ENCODE measurements at places on chromosomes 1 and 21.

DNA sequence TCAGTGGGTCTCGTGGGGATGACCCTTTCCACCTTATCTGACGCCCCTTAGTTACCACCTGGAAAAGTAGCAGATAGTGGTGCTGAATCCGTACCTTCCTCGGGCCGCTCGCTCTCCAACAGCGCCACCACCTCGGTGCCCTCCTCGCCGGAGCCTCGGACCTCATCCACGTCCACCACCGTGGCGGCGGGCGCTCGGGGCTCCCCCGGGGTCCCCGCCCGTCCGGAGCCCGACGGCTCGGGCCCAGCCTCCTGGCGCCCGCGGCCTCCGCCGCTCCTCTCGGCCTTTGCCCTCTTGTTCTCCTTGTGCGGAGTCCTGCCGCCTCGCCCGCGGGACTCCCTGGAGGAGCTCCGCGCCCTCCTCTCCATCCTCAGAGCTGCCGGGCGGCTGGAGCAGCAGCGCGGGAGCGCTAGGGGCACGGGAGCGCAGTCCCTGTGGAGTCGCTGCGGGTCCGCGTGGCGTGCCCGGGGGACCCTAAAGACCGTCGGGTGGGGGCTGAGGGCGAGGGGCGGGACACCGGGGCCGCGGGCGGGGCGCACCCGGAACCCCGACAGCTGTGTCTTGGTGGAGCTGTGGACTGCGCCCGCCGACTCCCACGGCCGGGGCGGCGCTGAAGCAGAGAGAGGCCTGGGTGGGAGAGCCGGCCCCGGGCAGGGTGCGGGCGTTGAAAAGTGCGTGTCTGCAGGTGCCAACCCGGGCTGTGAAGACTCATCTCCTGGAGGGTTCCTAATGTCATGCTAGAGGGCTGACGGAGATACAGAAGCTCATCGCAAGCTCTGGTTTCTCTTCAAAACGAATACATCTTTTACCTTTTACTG is at the start of gene NPHS2:
Gene NPHS2 (minus strand): TSS at position 452 of the 818 bp plus-strand sequence. CDS start 84 bp downstream, at position 368.
- DNase-seq, result no peak

GRCh38 chr1:101079341-101079740 is 53.8 kb upstream of the DPH5 start:
- DNase-seq, result no peak

DNA sequence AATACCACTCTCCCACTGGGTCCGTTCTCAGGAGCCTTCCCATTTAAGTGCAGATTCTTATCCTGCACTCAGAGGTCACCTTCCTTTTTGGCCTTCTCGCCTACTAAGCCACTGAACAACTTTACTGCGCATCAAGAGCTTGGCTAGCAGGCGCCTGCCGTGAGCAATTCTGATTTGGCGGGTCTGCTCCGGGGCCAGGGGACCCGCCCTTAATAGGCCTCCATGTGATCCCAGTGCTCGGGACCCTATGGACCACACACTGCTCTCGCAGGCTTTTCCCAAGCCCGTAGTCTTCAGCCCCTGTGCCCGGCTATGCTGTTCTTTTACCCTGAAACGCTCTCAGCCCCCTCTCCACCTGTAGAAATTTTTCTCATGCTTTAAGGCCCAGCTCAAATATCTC is 45.1 kb downstream of the BCL9 start:
- DNase-seq, result no peak

- DNase-seq, result no peak
These were observed 103.5 kb downstream of the PBX1 start for GRCh38 chr1:164662462-164662861.

- peak; percentile 62 for DNase-seq
These were observed 40.9 kb upstream of the BEND5 start for GRCh38 chr1:48817505-48818114.

DNA sequence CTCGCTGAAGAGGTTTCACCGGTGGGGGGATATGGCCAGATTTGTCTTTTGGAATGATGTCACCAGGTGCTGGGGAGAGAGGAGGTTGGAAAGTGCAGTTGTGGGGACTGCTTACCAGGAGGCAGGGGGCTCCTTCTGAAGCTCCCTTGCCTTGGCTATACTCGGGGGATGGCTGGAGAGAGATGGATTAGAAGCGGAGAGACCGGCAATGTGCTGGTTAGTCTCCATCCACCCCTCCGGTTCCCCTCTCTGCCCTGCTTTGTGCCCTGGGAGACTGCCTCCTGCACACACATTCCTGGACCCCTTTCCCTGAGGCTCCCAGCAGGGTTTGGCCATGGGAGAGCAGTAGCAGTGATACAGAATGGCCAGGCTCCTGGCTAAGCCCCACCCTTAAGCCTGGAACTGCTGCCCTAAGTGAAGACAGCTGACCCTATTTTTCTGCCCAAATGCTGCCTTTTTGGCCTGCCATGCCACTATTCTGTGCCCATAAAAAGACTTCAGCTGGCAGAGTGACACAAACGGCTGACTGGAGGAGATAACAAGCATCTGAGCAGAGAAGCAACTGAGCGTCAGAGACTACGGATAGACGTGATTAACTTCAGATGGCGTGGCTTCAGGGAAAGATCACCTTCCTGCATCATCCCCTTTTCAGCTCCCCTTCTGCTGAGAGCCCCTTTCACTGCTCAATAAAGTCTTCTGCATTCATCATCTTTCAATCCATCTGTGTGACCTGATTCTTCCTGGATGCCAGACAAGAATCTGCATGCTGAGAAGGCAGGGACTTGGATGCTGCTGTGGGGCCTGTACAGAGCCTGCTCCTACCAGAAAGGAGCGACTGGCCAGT is 14.5 kb upstream of the VPS13D start:
- DNase-seq, result no peak

- peak; percentile 46 for DNase-seq
These were observed 114.1 kb downstream of the RNF220 start for GRCh38 chr1:44519035-44519676.

GRCh38 chr21:34077888-34078287 is 4.5 kb downstream of the MRPS6 start:
- no peak for DNase-seq

DNA sequence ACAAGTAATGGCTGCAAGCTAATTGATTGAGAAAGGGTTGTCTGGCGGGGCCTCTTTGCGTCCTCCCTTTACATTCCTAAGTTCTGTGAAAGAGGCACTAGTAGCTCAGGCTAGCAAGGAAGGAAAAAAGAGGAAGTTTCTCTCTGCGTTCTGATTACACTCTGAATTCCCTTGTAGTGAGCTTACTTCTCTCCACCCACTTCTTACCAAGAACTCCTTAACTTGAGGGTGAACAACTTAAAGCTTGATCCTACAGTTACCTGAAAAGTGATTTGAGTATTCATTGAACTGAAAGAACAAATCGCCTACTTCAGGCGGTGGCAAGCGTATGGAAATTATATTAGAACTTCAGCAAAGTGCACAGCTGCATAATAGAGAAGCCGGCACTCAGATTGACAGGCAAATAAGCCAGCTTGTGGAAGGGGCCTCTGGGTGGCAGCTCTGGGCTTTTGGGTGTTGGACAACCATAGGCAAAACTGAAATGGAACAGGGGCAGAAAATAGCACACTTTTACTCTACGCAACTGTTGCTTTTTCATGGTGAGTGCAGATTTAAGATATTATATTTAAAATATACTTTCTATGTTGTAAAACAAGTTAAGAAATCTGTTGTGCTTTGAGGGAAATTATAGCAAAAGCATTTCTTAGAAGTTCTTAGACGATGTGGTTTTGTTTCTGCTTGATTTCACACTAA is 464.5 kb downstream of the USP25 start:
- DNase-seq, result peak; percentile 89

- DNase-seq, result no peak
These were observed 635.9 kb downstream of the MATN1 start for GRCh38 chr1:30087465-30087864.

GRCh38 chr1:85599076-85599491 is 18.5 kb downstream of the CCN1 start:
- DNase-seq, result no peak

GRCh38 chr1:201742955-201743805 is 85.8 kb upstream of the IPO9 start:
- no peak for DNase-seq

DNA sequence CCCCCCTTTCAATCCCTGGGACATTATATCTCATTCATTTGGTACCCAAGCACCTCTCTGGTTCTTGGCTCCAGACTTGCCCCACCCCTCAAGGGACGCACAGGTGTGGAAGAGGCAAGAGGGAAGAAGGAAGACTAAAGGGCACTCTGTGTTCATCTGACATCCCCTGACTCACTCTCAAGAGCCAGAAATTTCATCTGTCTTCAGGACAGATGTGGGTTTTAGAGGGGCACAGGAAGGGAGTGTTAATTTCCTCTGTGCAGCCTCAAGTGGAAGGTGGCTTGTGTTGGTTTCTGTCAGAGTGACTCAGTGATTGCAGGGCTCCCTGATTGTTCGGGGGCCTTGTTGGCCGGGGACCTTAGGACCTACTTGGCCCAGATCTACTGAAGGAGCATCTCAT is 2.4 kb downstream of the C2CD4D start:
- DNase-seq, result no peak

- peak; percentile 61 for DNase-seq
These were observed 2.5 kb upstream of the PTGER3 start for GRCh38 chr1:71049951-71050598.

GRCh38 chr1:59685101-59685500 is 129.6 kb upstream of the HOOK1 start:
- no peak for DNase-seq

GRCh38 chr1:31785947-31786290 is 21.8 kb upstream of the ADGRB2 start:
- DNase-seq, result no peak

DNA sequence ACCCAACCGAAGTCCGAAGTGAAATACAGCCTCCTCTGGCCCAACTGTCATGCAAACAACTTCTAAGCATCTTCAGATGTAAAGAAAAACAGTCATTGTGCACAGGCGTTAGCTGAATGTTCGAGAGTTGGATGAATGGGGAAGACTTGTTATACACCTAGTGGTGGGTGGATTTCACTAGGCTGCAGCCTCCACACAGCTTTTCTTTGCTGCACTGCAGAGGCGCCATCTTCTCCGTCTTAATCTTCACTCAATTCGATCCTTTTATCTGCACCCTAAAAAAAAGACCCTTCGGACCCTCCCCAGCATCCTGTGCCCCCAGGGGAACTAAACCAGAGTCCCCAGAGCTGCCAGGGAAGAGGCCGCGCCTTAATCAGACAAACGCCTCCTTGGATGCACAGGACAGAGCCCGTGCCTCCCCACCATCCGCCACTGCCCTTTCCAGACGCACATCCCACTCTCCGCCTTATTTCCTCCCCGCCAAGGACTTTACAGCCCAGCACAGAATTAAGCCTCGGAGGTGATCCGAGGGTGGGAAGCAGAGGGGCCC is 1.4 kb downstream of the APP start:
- peak; percentile 65 for DNase-seq

GRCh38 chr1:34907487-34908090 is 21.9 kb downstream of the DLGAP3 start:
- DNase-seq, result no peak

DNA sequence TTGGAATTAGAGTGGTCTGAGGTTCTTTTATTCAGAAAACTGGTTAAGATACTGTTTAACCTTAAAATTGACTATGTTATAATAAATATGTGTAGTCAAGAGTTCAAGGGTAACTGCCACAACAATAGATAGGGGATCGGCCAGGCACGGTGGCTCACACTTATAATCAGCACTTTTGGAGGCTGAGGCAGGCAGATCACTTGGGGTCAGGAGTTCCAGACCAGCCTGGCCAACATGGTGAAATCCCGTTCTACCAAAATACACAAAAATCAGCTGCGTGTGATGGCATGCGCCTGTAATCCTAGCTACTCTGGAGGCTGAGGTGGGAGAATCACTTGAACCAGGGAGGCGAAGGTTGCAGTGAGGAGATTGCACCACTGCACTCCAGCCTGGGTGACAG is 39.5 kb downstream of the PDC start:
- DNase-seq, result no peak

DNA sequence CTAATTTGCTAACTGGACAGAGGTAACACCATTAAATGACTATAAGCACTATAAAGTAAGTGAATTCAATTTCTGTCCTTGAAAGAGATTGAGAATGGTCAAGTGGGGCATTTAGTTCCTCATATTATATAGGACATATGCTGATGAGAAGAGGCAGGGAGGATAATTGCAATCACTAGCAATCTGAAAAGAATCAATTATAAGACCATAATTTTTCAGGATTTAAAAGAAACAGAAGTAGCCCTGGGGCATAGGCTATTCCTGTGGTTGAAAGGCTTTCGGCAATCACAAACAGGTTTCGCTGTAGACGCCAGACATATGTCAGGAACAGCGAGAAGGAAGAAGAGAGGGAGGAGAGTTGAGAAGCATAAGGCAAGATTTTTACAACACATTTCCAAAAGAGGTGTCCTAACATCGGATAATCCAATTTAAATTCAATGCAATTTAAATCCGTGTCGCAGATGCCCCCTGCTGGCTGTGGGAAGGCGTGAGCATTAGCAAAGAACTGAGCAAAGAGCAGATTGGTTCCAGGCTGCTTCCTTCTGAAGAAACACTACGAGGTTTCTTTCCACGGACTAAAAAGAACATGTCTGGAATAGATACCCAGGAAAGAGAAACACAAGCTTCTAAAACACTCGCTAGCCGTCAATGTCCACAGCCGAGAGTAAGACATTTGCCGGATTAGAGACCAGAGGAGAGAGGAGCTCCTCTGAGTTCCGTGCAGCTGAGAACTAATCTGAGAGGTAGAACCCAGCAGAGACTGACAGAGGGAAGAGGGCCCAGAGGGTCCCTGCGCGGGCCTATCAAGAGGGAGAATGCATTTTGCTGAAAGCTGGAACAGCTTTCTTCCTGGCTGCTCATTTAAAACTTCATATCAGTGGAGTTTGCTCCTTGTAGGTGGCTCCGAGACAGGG is 27.9 kb downstream of the RGS5 start:
- DNase-seq, result peak; percentile 52

- DNase-seq, result no peak
These were observed 25.8 kb downstream of the OSBPL9 start for GRCh38 chr1:51642739-51643142.

DNA sequence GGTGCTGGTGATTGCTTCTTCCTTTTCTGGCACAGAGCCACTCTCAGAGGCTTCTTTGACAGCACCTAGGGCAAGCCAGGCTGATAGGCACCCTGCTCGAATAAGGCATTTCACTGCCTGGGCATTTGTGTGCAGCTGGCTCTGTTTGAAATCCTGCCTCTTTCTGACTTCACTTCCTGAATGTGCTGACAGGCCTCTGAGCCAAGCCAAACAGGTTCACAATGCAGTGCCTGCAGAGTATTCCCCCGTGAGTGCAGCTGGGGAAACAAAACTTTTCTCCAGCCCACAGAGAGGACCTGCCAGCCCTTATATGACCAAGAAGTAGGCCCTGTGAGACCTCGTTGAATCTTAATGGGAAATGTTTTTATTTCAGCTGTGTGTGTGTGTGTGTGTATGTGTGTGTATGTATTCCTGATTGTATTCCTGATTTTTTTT is 10.4 kb downstream of the JUN start:
- peak; percentile 33 for DNase-seq

Data from inflammatory macrophage treated with lipopolysaccharide for 4 hours (primary cell).